ENCODE measurements at places on chromosomes 16 and 17.

DNA sequence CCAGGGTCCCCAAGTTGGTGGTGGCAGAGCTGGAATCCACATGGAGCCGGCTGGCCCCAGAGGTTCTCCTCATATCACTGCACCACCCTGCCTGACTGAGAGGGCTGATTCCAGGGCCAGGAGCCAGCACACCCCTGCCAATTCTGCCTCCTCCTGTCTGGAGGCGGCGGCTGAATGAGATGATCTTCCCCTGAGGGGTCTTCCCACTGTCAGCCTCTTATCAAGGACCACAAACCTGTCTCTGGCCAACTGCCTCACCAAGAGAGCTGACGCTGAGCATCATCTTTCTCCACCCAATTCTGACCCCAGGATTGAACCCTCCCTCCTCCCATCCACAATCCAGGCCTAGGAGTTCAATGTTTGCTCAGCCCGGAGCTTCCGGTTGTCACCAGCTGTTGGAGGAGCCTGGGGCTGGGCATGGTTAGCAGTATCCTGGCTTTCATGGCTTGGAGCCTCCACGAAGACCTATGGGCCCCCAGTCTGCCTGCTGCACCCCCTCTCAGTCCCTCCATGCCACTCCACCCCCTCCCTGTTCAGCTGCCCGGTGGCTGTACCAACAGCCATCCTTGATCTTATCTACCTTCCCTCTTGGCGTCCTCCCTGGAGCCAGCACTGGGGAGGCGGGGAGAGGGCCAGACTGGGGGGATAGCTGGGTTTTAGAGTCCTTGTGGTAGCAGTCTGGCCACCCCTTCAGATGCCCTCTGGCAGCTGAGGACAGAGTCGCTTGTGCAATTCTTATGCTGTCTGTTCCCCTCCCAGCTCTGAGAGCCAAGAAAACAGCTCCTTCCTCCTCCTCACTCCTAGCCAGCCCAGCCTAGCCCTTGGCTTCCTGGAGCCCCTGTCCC is 25.6 kb downstream of the ABCC3 start:
- DNase-seq: no peak

DNA sequence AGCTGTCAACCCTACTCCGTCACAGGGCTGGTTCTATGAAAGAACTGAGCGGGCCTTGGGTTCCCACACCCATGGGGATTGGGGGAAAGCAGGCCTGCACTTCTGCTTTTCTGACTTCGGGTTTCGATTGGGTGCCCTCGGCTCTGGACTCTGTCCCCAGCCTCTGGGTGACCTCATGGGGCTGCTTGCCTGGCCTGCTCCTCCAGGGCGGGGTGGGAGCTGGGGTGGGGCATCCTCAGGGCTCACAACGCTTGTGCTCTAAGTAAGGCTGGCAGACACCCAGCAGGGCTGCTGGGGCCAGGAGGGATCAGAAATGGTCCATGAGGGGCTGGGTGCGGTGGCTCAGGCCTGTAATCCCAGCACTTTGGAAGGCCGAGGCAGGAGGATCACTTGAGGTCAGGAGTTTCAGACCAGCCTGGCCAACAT is 19.2 kb downstream of the ARHGAP27 start:
- peak; percentile 17 for DNase-seq

DNA sequence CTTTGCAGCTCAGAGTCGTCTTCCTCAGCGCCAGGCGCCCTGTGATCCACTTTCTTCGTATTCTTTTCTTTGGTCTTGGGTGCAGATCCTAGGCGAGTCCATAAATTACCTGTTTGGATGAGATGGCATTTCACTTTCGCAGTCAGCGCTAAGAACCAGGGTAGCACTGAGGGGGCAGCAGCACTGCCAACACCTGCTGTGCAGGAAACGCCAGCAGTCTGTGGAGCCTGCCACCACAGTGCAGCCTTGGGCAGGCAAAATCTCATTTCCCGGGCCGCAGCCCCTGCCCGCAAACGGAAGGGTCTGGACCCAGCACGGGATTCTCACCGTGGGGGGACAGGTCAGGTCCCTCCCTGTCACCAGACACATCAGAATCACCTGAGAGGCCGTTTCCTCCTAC is 12.2 kb upstream of the ITGAE start:
- no peak for DNase-seq

GRCh38 chr17:66146394-66146793 is 45.5 kb downstream of the CEP112 start:
- no peak for DNase-seq

DNA sequence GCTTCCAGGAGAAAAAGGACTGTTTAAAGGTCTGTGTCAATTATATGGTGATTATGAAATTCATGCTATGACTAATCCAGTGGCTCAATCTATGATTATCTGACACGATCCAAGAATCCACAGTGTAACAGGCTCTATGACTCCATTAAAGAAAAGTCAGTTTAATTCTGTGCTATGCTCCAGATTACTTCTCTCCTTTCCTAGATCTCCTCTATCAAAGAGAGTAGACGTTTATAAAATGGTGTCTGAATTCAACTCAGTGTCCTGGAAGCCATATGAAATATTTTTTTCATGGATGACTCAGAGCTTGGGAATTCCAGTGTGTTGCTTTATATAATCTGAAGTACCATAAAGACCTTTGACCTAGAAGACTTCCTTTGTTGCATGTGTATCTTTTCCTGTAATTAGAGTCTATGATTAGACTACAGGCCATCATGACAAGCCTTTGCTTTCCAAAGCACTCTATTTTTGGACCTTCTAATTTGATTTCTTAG is 27.0 kb upstream of the NF1 start:
- no peak for DNase-seq

- DNase-seq: no peak
These were observed 337.4 kb downstream of the WWOX start for GRCh38 chr16:78436846-78437245.

GRCh38 chr16:59192551-59193199 is 458.6 kb upstream of the GOT2 start:
- DNase-seq: peak; percentile 1

GRCh38 chr16:71501547-71501946 is 12.4 kb upstream of the ZNF19 start:
- no peak for DNase-seq

GRCh38 chr17:47738178-47738577 is 5.1 kb downstream of the TBX21 start:
- DNase-seq: no peak

DNA sequence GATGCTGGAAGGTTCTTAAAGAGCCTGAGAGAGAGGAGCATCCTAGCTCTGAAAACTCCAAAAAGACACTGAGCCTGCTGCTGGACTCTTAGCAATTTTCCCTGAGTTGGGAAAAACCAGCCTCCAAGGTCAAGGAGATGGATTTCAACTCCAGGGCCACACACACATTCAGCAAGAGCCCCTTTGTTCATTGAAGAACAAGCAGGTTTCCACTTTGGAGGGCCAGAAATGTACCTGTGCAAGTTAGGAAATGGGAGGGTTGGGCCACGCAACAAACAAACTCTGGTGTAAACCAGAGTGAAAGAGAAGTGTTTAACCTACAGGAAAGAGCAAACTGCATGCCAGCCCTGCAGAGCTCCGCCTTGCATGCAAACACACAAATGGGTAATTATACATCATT is 264.8 kb upstream of the RPL38 start:
- no peak for DNase-seq

DNA sequence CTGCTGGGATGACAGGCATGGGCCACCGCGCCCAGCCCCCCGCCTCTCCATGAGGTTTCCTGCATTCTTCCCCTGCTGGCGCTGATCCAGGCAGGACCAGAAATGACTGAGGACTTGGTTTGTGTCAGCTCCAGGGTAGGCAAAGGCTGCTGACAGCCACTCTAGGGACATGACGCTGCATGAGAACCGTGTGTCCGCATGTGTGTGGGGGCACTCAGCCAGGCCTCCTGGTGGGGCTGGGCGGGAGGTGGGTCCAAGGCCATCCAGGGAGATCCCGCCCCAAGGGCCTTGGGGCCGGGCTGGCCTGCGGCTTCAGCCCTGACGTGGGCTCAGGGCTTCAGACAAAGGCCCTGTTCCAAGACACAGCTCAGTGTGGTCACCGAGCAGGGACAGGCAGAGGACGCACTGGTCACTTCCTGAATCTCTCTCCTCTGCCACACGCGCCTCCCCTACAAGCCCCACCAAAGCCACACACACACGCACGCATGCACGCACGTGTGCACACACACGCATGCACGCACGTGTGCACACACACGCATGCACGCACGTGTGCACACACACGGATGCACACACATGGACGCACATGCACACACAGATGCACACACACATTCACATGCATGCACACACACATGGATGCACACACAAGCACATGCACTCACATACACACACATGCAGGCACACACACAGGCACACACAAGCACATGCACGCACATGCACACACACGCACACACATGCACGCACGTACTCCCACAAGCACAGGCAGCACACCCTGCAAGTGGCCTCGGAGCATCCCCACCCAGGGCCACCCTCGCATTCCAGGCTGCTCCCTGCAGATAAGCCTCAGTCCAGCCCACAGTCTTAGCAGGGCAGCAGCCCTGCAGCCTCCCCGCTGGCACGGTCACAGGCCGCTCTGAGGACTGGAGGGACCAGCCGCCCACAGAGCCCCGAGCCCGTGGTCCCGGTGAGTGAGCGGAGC is 5.3 kb upstream of the TMEM204 start:
- no peak for DNase-seq

GRCh38 chr17:39122991-39123390 is 28.4 kb downstream of the PLXDC1 start:
- DNase-seq: no peak

- no peak for DNase-seq
These were observed 24.5 kb downstream of the STXBP4 start for GRCh38 chr17:54992797-54993639.

- DNase-seq: peak; percentile 9
These were observed 68.9 kb downstream of the NEUROD2 start for GRCh38 chr17:39538866-39539265.

GRCh38 chr16:89064606-89065457 is 28.8 kb upstream of the ACSF3 start:
- no peak for DNase-seq

DNA sequence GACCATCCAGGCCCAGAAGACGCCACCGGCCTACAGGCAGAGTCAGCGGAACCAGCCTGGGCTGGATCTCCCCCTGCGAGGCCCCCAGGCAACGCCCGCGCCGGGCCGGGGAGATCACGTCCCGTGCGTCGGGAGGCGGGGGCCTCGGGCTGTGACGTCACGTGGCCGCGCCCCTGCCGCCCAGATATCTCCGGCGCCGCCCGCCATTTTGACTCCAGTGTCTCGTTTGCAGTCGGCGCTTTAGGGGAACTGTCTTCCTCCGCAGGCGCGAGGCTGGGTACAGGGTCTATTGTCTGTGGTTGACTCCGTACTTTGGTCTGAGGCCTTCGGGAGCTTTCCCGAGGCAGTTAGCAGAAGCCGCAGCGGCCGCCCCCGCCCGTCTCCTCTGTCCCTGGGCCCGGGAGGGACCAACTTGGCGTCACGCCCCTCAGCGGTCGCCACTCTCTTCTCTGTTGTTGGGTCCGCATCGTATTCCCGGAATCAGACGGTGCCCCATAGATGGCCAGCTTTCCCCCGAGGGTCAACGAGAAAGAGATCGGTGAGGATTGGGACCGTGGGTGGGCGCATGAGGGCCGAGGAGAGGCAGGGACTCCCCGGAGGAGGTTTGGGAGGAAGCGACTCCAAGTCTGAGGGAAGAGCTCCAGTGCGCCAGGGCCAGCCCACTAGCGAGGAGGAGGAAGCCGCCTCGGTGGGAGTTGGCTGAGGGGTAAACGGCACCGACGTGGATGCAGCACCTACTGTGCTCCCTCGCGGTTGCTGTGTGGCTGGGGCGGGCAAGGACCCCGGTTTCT is at the start of gene WSB1:
Gene WSB1, plus strand, starts transcription at position 217 of the 791 bp plus-strand sequence. Its CDS starts 282 bp downstream, at position 499.
- peak; percentile 93 for DNase-seq

DNA sequence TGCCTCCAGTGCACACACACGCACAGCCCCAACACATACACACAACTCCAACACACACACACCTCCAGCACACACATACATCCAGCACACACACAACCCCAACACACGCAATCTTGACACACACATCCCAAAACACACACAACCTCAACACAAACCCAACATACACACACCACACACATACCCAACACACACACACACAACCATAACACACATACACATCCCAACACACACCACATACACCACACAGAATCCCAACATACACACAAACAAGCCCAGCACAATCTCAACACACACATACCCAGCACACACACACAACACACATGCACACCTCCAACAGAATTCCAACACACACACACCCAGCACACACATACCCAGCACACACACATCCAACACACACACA is 301.1 kb downstream of the ABCC12 start:
- DNase-seq: no peak

DNA sequence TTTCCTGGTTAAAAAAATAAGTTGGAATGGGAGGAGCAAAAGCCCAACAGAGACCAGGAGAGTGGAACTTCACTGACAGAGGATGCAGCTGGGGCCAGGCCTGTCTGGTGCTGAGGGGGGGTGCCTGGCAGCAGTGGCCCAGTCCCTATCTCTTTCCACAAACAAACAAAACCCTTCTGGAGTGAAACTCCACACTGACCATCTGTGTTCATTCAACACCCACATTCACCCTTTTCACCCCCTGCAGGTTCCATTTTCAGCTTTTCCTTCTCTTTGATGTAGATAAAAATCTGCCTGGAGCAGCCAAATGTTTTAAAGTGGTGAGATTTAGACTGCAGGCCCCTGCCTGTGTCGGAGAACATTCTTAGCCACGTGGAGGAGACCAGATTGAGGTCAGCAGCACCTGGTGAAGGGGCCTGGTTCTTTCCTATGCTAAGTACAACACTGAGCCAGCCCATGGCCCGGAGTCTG is 161.4 kb upstream of the CDH11 start:
- DNase-seq: no peak

DNA sequence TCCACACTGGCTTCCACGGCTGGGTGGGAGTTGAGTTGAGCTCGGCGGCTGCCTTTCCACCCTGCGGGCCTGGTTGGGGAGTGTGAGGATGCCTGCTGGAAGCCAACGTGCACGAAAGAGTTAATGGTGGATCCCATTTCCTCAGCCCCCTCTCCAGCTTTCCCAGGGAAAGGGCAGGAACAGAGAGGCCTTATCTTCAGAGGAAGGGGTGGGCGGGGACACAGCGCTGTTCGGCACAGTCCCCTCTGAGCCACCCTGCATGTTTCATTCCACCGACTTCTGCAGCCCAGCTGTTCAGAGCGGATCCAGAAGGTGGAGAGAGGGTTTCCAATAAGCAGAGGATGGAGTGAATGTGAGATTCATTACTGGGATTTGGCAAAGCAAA is 295.3 kb downstream of the SEC14L1 start:
- no peak for DNase-seq

GRCh38 chr17:41959336-41960095 is 7.1 kb upstream of the CNP start:
- no peak for DNase-seq

DNA sequence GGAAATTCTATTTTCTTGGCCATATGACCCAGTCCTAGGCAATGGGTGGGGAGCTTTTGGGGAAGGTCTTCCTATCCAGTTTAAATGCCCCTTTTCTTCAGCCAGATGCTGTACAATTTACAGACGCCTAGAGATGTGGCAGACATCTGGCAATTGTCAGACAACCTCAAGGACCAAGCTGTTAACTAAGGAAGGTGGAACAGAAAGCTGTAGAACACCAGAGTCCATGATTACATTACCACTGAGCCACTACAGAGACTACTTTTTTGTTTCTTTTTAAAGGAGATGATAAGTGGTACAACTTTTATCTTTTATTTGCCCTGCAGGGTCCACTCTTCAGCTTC is 21.1 kb upstream of the CORO6 start:
- DNase-seq: no peak

GRCh38 chr16:50152351-50152806 is 727 bp upstream of the TENT4B start:
- peak; percentile 53 for DNase-seq

Measured in CD4-positive, alpha-beta T cell treated with Interferon alpha-2 for 1 hour (primary cell).